ENCODE measurements at places on chromosomes 6 and 20.
A peak's percentile ranks its signal among the peaks of the same experiment; 100 is the strongest.

- H3K36me3 ChIP-seq: no peaks in the 10 kb centered on the region
- no peak overlapping the region for H3K27ac ChIP-seq
- no peak overlapping the region for H3K4me3 ChIP-seq
Measured at GRCh38 chr6:1494671-1495070, 105.3 kb downstream of the FOXF2 start.

- H3K27me3 ChIP-seq: no peaks in the 10 kb centered on the region
- H3K27ac ChIP-seq: no peak overlapping the region
- no peak for DNase-seq
- no peaks in the 10 kb centered on the region for H3K4me1 ChIP-seq
- no peak overlapping the region for H3K4me3 ChIP-seq
Measured at GRCh38 chr20:19738951-19739350, 19.1 kb upstream of the RIN2 start.

DNA sequence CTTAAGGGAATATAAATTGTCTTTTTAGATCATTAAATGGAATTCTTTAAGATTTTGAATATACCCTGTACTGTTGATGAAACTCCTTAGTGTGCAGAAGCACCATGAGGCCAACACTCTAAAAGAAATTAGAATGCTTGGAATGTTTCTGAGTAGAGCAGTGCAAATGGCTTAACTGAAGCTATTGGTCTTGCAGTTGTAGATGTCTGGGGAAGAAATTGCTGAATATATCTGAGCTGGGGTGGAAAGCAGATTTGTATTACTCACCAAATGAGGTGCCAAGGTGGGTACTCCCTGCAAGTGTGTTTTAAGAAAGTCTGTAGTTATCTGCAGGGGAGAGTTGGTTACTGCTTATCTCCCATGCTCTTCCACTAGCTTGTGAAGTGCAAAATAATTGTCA, 119.0 kb downstream of the ADGRG6 start:
- H3K4me1 ChIP-seq: no peaks in the 10 kb centered on the region
- no peak overlapping the region for H3K27ac ChIP-seq
- no peaks in the 10 kb centered on the region for H3K36me3 ChIP-seq
- H3K27me3 ChIP-seq: no peaks in the 10 kb centered on the region
- no peak overlapping the region for H3K4me3 ChIP-seq

DNA sequence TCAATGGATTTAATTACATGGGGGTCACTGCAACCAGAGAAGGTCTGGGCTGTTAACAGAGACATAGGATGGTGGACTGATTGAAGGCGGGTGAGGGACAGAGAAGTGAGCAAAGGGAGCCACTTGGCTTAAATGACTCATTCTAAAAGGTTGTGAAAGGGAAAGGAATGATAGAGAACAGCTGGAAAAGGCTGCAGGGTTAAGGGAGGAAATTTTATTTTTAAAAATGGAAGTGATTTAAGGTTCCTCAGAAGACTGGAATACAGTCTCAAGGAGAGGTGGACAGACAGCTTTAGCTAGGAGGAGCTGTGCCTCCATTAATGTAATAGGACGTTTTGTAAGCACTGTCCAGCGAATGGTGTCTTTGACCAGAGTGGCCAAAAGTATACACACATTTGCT, 46.7 kb downstream of the RGS17 start:
- no peaks in the 10 kb centered on the region for H3K36me3 ChIP-seq
- no peaks in the 10 kb centered on the region for H3K4me1 ChIP-seq
- DNase-seq: no peak
- no peaks in the 10 kb centered on the region for H3K27me3 ChIP-seq
- H3K27ac ChIP-seq: no peak overlapping the region

DNA sequence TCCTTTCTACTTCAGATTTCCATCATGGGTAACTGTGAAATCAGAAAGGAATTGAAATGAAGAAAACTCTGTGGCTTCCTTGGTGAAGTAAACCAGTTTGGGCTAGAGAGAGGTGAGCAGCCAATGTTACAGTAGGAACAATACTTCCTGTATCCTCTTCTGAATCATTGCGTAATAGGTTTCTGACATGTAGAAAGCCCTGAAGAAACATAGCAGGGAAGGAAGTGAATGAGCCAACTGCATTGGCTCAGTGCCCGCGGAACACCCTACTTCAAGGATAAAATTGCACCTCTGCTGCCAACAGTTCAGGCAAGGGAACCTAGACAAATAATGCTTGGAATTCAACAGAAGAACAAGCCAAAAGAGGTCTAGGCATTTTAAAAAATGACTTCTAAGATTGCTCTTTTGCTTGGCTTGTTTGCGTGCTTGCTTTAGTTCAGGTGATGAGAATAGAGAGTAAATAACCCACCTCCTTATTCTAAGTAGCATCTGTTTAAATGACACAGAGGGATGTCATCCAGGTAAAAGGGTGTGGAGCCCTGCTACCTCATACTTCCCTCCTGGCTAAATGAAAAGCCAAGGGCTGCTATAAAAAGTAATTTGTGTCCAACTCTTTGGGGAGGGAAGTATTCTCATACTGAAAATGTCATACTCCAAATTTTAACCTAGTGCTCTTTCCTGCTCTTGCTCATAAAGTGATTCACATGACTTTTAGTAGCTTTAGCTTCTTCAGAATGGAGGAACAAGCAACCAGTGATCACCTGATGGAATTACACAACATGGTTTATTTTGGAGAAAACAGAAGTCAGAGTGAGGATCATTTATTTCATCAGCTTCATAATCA, 30.0 kb upstream of the AKIRIN2 start:
- no peaks in the 10 kb centered on the region for H3K27me3 ChIP-seq
- DNase-seq: no peak
- no peak overlapping the region for H3K4me3 ChIP-seq
- no peaks in the 10 kb centered on the region for H3K36me3 ChIP-seq
- no peak overlapping the region for H3K27ac ChIP-seq

- DNase-seq: no peak
- H3K4me1 ChIP-seq: no peaks in the 10 kb centered on the region
- no peak overlapping the region for H3K4me3 ChIP-seq
- H3K27ac ChIP-seq: no peak overlapping the region
- no peaks in the 10 kb centered on the region for H3K27me3 ChIP-seq
- no peaks in the 10 kb centered on the region for H3K36me3 ChIP-seq
Measured at GRCh38 chr6:96450770-96451130, 70.9 kb upstream of the UFL1 start.

DNA sequence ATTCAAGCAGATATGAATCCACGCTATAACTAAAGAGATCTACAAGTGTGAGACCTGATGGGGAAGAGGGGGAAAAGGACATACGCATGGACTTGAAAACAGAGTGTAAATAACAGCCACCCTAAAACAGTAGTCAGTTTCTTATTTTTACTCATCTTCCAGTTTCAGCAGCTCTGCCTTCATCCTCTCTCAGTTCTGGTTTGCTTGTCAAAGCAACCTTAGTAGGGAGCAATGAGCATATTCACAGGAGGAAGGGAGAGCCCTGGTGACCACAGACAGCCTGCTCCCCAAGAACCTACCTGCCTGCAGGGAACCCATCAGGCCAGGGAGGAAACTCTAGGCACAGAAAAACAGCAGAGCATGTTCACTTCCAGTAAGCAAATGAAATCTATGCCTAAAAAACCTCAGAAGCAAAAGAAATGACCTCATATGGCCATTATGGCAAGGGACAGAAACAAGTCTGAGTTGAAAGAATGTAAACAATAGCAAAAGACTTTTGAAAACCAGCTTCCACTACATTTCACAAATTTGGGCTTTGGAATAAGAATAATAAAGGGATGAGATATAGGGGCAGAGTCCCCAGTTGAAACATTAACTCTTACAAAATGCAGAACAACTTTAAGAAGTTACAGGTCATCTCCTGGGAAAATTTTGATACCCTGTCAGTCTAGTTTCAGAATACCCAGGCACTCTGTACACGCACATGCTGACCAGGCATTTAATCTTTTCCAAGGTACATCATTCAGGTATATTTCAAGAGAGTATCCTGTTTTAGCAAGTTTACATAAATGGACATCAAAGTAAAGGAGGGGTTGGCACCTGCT, 120.8 kb upstream of the BCLAF1 start:
- H3K27ac ChIP-seq: peak overlapping the region; percentile 62
- DNase-seq: peak; percentile 36
- no peaks in the 10 kb centered on the region for H3K27me3 ChIP-seq
- H3K36me3 ChIP-seq: no peaks in the 10 kb centered on the region
- no peak overlapping the region for H3K4me3 ChIP-seq

- H3K27me3 ChIP-seq: no peaks in the 10 kb centered on the region
- DNase-seq: no peak
- no peaks in the 10 kb centered on the region for H3K4me1 ChIP-seq
- H3K27ac ChIP-seq: no peak overlapping the region
Measured at GRCh38 chr6:97198046-97198565, 84.9 kb downstream of the MMS22L start.

- H3K4me3 ChIP-seq: no peak overlapping the region
- no peak for DNase-seq
- no peaks in the 10 kb centered on the region for H3K36me3 ChIP-seq
- no peak overlapping the region for H3K27ac ChIP-seq
- H3K27me3 ChIP-seq: no peaks in the 10 kb centered on the region
- no peaks in the 10 kb centered on the region for H3K4me1 ChIP-seq
Measured at GRCh38 chr6:142531727-142532126, 229.9 kb downstream of the ADGRG6 start.

- no peak overlapping the region for H3K27ac ChIP-seq
- no peak for DNase-seq
- H3K36me3 ChIP-seq: no peaks in the 10 kb centered on the region
- H3K27me3 ChIP-seq: no peaks in the 10 kb centered on the region
Measured at GRCh38 chr6:169070506-169071176, 183.0 kb downstream of the THBS2 start.

GRCh38 chr6:132695773-132696172, 18.1 kb downstream of the VNN1 start:
- no peaks in the 10 kb centered on the region for H3K4me1 ChIP-seq
- no peaks in the 10 kb centered on the region for H3K36me3 ChIP-seq
- no peak for DNase-seq
- H3K27me3 ChIP-seq: no peaks in the 10 kb centered on the region

DNA sequence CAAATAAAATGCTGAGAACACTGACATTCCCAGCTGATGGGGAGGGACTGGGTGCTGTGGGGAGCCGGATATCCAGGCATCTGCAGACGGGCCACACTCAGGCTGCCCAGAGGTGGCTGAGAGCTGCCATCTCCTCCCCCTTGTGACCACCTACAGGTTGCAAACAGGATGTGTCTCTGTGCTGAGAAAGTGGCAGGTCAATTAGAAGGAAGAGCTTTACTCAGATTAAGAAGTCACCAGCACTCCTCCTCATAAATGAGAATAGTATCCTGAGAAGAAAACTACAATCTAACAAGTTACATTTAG, 63.0 kb downstream of the HUS1B start:
- no peak overlapping the region for H3K27ac ChIP-seq
- no peaks in the 10 kb centered on the region for H3K4me1 ChIP-seq
- H3K27me3 ChIP-seq: no peaks in the 10 kb centered on the region
- no peak for DNase-seq
- H3K36me3 ChIP-seq: no peaks in the 10 kb centered on the region
- no peak overlapping the region for H3K4me3 ChIP-seq

GRCh38 chr6:88115307-88115706, 50.8 kb downstream of the CNR1 start:
- H3K27ac ChIP-seq: no peak overlapping the region
- H3K4me1 ChIP-seq: no peaks in the 10 kb centered on the region
- no peaks in the 10 kb centered on the region for H3K36me3 ChIP-seq
- DNase-seq: no peak
- H3K27me3 ChIP-seq: no peaks in the 10 kb centered on the region

DNA sequence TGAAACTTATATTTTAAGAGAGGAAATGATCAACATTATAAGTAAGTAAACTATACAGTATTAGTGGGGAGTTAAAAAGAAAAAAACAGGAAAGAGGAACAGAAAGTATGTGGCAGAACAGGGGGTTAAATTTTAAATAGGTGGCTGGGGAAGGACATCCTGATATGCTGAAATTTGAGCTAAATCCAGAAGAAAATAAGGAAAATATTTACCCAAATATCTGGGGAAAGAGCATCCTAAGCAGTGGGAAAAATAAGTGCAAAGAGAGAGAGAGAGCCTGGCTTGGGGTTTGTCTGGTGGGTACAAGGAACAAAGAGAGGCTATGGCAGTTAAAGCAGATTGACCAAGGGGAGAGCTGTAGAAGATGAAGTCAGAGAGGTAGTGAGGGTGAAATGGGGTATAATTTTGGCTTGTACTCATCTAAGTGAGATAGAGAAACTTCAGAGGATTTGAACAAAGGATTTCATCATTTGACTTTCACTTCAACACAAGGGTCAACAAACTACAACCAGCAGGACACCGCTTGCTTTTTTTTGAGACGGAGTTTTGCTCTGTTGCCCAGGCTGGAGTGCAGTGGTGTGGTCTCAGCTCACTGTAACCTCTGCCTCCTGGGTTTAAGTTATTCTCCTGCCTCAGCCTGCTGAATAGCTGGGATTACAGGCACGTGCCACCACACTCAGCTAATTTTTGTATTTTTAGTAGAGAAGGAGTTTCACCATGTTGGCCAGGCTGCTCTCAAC, 328.4 kb upstream of the CNR1 start:
- no peak overlapping the region for H3K4me3 ChIP-seq
- no peaks in the 10 kb centered on the region for H3K27me3 ChIP-seq
- H3K36me3 ChIP-seq: no peaks in the 10 kb centered on the region

DNA sequence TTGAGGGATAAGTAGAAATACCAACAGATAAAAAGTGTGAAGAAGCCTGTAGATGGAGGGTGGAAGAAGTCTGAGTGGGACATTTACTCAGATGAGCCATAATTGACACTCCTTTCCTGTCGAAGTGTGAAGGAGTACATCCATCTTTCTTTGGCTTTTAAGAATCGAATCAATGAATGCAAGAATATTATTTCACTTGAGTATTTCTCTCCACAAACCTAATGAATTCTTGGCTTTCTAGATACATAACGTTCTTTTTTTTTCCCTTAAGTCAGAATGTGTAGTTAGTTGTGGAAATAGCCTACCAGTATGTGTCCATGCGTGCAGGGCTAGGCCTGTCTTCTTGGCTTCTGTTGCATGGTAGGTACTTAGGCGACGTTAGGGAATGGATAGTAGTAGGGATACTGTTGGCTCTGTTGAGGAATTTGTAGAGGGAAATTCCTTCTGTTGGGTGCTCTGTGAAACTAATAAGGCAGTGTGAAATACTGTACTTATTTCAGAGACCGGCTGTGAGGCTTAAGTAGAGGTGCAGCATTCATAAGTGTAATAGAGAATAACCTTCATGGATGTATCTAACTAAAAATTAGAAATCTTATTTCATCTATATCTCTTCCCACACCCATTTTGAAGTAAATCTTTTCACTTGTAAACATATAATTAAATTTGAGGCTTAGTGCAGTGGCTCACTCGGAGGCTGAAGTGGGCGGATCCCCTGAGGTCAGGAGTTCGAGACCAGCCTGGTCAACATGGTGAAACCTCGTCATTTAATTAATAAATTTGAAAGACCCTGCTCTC, 1.5 kb downstream of the RPS18 start:
- DNase-seq: no peak
- H3K4me3 ChIP-seq: peak overlapping the region; percentile 91
- H3K27ac ChIP-seq: peak overlapping the region; percentile 65
- no peaks in the 10 kb centered on the region for H3K27me3 ChIP-seq
- peaks cover 7% of the 10 kb centered on the region for H3K36me3 ChIP-seq

- no peaks in the 10 kb centered on the region for H3K36me3 ChIP-seq
- no peak overlapping the region for H3K4me3 ChIP-seq
- no peaks in the 10 kb centered on the region for H3K27me3 ChIP-seq
Measured at GRCh38 chr6:75563032-75563431, 38.6 kb upstream of the SENP6 start.

DNA sequence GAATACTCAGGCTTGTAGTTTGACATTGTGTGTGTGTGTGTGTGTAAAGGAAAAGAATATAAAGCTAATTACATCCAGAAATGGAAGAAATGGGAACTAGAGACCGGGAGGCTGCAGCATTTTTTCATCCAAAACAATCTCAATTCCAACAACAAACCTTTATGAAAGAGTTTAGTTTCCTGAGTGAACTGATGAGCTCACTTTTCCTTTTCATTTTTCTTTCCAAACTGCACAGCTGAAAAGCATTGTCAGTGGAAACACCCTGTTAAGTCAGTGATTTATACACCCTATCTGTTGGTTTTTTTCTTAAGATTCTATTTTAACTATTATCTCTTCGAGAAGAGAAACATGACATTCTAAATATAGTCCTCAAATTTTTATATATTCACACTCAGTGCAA, 130.9 kb downstream of the RFPL4B start:
- H3K4me3 ChIP-seq: no peak overlapping the region
- H3K27me3 ChIP-seq: no peaks in the 10 kb centered on the region
